Stimulated activated CD8-positive, alpha-beta memory T cell treated with anti-CD3 and anti-CD28 coated beads, Interleukin-4, amount 100 ng/mL, for 48 hours (primary cell): ENCODE measurements at places on chromosomes 5 and 9.

DNA sequence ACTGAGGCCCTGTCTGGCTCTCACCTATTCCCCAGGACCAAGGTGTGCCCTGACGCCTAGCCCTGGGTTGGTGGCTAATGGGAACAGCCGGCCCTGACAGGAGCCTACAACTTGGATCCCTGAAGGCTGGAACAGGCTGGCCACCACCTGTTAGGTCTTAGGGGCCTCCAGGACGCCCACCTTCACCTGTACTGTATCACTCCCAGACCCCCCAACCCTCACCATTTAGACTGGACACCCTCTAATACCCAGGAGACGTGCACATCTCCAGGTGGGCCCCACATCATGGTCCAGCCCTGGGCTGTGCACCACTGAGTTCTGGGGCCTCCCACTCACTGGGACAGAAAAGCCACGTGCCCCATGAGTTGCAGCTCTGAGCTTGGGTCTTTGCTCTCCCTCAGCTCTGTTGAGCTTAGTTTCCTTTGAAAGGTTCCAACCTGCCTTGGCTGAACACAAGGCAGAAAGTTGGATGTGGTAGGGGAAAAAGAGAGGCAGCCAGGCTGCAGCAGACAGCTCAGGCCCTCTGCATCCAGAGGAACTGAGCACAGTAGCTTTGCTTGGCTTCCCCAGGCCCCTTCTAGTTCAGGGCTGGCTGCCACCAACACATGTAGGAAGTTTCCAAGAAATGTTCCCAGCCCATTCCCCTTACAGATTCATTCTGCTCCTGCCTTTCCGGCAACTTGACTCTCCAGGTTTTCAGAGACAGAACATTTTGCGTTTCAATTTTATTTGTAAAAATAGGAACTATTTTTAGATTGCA lies 116.8 kb upstream of the TBC1D2 start:
- no peak for DNase-seq

GRCh38 chr9:75414371-75415160 lies 326.3 kb downstream of the OSTF1 start:
- DNase-seq, result no peak

DNA sequence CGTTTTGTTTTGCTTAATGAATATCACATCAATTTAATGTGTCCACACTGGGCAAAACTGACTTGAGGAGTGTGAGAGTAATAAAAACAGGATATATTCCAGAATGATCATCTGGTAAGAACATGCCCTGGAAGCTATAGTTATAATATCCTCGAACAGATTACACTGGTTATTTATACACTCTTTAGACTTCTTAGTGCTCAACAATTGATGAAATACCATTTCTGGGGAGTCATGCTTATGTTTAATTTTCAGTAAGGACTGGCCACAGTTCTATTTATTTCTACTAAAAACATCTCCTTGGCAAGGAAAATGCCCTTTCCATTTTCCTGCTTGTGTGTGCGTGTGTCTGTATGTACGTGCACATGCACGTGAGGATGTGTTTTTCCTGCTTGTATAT lies 205.0 kb downstream of the TRIO start:
- no peak for DNase-seq

DNA sequence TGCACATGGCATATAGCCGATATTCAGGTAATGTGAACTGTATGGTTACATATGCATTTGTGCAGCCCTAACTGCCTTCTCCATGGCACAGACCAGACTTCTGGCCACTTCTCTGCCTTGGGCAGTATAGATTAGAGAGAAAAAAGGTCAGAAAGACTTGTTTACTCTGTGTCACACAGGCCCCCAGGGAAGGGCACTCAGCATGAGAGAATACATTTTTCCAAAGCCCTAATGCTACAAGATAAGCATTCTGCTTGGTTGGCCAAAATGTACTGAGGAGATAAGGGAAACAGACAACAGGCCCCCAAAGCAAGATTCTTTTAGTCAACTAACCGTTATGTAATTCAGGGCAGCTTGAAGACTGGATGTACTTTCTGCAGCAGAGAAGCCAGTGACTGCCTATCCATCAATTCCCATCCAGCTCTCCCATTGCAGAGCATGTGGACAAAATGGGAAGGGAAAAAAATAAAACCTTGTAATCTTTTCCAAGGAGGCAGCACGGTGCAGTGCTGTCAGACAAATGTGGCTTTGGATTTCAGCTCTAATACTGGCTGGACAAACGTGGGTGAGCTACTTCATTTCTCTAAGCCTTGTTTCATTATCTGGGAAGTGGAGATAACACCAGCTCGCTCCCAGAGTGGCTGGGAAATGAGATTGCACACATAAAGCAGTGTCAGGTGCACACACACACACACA lies 205.9 kb downstream of the NSG2 start:
- DNase-seq, result no peak

DNA sequence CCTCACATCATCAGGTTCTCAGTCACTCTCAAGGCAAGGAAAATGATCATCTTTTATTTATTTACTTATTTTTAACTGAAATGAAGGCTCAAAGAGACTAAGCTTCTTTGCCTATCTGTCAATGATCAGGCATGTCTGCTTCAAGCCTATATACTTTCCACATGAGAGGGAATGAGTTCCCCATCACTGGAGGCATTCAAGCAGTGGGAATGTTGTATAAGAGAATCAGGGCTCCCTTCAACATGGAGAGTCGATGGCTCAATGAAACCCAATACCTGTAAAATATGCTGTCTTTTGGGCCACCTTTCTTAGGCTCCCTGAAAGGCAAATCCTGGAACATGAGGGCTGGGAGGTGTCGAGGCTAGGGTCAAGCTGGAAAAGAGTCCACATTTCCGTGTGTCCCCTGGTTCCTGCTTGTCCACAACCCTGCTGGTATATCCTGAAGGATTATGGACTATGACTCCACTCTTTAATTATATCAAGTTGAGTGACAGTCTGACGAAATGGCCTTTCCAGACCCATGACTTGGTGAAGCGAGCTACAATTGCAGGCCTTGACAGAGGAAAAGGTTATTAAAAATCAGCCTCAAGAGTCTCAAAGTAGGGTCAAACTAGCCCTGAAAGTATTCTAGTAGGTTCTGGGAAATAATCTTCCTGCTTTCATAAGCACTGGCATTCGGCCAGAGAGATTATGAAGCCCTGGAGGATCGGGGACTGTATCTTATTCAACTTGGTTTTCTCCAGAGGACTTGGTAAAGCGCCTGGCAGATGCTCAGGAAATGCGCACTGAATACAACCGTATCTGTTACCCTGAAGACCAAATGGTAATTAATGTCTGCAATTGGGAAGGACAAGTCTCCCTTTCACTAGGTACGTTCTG lies 145.9 kb upstream of the TBC1D2 start:
- DNase-seq, result no peak

- peak; percentile 5 for DNase-seq
Measured at GRCh38 chr9:35854091-35854762, 16.0 kb downstream of the OR13J1 start.

GRCh38 chr9:33294670-33295432 lies 4.5 kb downstream of the NFX1 start:
- no peak for DNase-seq

DNA sequence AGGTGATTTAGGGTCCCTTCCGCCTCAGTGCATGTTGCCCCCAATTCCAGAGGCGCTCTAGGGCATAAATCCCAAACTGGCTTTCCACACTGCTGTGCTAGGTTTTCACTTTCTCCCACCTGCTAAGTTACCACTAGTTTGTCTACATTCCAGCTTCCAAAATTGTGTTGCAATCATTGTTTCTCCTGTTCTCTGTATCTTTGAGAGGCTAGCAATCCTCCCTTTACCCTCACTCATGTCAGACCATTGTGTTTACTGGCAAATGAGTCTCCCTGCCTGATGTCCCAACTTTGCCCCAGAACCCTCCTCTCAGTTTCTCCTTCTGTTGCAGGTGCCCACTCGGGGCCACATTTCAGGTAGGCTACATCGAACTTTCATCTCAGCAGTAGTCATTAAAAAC lies 221.3 kb downstream of the PDZD2 start:
- no peak for DNase-seq

- DNase-seq, result no peak
Measured at GRCh38 chr5:40762705-40763104, 6.9 kb upstream of the TTC33 start.

DNA sequence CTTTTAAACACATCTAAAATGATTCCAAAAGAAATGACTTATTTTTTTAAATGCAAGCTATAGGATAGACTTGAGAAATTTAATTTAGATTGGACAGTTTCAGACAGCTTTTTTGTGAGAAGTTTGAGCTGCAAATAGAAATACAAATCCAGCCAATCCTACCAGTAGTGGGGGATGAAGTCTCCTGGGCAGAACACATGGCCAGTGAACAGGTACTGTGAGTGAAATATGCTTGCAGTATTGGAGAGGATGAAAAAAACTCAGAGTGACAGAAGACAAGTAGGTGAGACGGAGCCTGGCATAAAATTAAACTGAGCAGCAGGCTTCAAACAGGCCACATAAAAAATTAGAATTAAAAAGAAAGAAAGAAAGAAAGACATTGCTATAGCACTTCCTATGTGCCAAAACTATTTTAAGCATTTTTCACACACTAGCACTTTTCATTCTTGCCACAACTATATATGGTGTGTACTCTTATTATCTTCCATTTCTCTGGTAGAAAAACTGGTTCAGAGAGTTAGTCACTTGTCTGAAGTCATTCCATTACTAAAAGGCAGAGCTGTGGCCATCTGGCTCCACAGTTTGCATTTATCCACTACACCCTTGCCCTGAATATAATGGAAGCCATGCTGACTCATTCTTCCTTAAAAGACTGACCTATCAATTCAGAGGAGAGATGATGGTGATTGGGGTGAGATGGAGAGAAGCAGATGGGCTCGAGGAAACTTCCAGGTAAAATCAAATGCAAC lies 310.2 kb upstream of the CTNND2 start:
- DNase-seq, result no peak

DNA sequence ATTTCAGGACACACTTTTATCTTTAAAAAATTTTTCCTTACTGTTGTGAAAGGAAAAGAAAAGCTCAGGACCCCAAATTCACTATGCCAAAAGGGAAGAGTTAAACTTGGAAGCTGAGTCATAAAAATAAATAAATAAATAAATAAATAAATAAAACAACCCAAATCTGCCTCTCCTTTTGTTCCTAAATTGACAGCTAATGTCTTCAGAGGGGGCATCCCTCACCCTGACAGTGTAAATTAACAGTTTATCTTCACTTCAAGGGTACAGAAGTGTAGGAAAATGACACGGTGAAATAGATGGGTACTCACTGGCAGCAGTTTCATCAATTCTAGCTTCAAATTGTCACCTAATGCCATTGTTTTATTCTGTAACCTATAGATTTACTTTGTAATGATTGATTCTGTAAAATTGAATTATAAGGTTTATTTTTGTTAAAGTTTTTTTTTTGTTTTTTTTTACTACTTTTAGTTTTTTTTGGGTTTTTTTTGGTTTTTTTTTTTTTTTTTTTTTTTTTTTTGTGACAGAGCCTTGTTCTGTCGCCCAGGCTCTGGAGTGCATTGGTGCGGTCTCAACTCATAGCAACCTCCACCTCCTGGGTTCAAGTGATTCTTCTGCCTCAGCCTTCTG lies 18.5 kb upstream of the ANXA1 start:
- no peak for DNase-seq

- DNase-seq, result peak; percentile 72
Measured at GRCh38 chr9:131270171-131271015, 5.9 kb downstream of the FAM78A start.

GRCh38 chr9:98678244-98678842 lies 30.4 kb downstream of the GABBR2 start:
- DNase-seq, result peak; percentile 33

DNA sequence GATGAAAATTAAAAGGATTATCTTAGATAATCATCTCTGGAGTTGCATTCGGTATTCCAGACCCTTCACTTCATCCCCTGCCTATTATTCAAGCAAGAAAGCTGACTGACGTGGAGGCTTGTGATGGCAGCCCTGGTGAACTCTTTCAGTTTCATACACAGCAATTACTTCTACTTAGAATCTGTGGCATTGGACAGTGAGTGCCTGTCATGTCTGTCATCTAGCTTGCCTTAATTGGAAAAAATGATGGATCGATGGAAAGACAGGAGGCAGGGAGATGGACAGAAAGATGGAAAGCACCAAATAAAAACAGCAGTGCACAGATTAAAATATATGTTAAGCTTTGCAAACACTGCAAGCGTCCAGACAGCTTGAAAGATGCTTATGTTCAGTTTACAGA lies 1371.0 kb upstream of the CDH6 start:
- no peak for DNase-seq

DNA sequence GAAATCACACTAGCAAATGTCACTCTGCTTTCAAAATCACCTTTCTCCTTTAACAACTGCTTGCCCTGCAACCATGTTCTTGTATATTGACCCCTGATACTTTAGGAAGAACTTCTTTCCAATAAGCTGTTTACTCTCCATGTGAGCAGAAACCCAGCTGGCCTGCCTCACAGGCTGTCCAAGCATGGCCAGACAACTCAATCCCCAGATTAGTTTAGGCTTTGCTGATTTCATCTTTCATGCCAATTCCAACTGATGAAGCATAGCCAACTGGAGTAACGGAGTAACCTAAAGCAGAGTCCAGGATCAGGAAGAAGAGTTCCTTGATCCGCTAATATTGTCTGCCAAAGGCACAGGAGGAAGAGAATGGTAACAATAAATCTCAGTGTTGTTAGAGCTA lies 56.7 kb upstream of the HTR1A start:
- no peak for DNase-seq

- DNase-seq, result no peak
Measured at GRCh38 chr5:146836226-146836842, 42.2 kb downstream of the PPP2R2B start.

DNA sequence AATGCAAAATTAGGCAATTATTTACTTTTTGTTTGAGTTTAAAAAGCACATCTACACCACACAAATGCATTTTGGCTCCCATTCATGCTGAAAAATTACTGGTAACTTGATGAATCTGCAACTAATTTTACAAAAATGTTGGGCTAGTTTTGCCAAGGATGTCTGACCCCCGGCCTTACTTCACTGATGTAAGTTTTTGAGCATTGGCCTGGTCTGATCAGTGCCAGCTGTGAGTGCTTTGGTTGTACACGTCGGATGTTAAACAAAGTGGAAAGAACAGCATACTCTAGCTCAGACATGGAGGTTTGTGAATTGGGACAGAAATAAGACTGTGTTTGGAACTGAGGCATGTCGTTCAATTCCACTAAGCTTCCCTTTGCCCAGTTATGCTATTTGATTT lies 1044.2 kb downstream of the TLE4 start:
- DNase-seq, result no peak
